ENCODE measurements at places on chromosomes 5 and 9.

- DNase-seq: no peak
Observed at GRCh38 chr5:94682814-94683520, 64.5 kb downstream of the SLF1 start.

- no peak for DNase-seq
Observed at GRCh38 chr5:38600329-38601045, 44.0 kb upstream of the LIFR start.

DNA sequence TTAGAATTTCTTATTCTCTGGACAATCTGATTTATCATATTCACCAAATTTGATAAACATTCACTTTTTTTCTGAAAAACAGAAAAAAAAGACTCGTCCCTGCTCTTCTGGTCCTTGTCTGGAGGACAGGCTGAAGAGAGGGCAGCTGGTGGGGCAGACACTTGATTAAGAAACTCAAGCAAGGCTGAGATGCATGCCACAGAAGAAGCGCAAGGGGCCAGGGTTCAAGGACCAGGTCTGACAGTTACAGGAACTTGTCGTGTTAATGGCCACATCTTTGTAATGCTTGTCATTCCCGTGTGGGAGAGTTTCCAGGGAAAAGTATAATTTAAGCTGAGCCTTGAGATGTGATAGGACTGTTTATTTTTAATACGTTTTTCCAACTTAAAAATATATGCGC lies 40.6 kb upstream of the SHB start:
- no peak for DNase-seq

DNA sequence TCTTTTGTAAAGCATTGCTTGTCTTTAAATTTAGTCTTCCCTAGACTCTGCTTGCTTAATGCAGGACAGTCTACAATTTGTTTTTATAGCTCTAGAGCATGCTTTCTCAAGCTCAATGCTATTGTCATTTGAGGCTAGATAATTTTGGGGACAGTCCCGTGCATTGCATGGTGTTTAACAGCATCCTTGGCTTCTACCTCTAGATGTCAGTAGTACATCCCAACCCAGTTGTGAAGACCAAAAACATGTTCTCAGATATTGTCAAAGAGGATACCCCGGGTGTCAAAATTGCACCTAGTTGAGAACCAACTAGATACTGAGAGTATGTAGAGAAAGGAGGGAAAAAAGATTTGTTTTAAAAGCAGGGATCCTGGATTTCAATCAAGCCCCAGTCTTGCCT lies 277.5 kb downstream of the CEMIP2 start:
- no peak for DNase-seq

DNA sequence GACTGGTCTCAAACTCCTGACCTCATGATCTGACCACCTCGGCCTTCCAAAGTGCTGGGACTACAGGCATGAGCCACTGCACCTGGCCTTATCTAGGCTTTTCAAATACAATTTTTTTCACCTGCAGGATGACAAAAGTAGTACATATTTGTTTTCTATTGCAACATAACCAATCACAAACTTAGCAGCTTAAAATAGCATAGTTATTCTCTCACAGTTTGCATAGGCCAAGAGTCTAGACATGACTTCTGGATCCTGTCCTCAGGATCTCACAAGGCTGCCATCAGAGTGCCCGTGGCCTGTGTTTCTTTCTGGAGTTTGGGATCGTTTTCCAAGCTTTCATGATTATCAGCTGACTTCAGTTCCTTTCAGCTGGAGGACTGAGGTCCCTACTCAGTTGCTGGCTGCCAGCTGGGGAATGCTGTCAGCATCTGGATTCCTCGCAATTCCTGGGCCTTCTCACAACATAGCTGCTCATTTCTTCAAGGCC lies 348.9 kb downstream of the ARHGEF28 start:
- no peak for DNase-seq

DNA sequence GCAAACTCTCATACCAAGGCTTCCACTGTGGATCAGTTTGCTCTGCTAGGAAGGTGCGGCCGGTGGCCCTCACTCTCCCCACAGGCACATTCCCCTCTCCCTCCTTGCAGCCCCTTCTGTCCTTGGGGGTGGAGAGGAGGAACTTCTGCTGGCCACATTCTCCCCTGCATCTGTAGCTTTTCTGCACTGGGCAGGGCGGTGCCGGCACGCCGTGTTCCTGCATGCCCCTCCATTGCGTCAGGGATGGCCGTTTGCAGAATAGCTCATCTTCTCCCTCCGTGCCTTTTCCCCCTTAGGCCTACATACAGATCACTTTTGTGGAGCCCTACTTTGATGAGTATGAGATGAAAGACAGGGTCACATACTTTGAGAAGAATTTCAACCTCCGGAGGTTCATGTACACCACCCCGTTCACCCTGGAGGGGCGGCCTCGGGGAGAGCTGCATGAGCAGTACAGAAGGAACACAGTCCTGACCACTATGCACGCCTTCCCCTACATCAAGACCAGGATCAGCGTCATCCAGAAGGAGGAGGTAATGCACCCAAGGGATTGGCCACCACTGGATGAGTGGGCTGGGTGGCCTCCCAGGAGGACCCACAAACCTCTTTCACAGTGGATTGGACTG lies 231.5 kb downstream of the DOCK8 start:
- no peak for DNase-seq

DNA sequence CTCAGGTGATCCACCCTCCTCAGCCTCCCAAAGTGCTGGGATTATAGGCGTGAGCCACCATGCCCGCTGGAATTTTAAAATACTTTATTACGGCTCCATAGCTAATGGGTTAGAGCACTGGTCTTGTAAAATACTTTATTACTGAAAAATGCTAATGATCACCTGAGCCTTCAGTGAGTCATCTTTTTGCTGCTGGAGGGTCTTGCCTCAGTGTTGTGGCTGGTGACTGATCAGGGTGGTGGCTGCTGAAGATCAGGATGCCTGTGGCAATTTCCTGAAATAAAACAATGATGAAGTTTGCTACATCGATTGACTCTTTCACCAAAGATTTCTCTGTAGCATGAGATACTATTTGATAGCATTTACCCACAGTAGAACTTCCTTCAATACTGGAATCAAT lies 26.0 kb upstream of the GNE start:
- no peak for DNase-seq

DNA sequence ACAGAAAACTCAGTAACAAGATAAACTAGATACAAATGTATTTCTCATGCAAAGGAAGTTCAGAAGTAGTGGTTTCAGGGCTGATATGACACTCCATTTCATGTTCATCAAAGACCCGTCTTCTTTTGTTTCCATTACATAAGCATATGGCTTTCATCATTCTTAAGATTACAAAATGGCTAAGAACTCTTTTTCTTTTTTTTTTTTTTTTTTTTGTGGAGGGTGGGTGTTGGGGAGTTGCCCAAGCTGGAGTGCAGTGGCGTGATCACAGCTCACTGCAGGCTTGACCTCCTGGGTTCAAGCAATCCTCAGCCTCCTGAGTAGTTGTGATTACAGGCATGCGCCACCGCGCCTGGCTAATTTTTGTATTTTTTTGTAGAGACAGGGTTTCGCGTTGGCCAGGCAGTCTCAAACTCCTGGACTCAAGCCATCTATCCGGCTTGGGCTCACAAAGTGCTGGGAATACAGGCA lies 22.0 kb upstream of the PTBP3 start:
- no peak for DNase-seq

DNA sequence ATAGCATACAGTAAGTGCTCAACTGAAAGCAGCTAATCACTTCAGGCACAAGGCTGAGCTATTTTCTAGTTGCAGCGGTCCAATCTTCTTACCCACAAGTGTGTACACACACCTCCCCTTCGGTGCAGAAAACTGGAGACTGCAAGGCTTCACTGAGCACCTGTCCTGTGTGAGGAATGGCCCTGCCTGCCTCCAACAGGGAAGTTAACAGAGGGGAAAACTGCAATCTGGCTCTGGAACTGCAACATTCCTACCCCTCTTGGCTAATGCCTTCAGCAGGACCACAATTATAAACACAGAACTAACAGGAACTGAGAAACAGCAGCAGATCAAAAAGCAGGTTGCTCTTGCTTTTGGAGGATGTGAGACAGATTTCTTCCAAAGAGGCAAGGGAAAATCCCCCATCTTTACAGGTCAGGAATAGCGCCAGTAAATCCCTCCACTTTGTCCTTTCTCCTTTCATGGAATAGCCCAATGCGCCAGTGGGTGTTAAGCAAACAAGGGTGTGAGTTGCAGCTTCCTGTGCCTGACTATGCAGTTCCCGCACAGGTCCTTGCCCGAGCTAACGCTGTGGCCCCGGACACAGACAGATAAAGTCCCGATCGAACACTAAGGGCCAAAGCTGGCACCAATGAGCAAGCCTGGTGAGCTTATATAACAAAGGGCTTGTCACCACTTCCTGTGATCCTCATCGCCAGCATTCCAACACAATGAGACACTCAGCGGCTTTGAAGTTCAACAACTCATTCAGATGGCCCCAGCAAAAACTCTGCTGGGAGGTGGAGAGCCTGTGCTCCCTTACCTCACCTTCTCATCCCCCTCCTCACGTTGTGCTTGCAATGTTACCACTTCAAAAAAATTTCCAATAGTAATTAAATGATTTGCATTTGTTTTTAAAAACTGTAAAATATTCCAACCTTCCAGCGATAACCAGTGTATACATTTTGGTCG lies 21.5 kb downstream of the SHB start:
- peak; percentile 62 for DNase-seq

All from HTR-8/SVneo (cell line).